Lung (tissue), 17 donors: ENCODE measurements at places on chromosomes 12 and 14.

- DNase-seq = no peak
Observed at GRCh38 chr12:105960319-105961083, 178.3 kb downstream of the NUAK1 start.

DNA sequence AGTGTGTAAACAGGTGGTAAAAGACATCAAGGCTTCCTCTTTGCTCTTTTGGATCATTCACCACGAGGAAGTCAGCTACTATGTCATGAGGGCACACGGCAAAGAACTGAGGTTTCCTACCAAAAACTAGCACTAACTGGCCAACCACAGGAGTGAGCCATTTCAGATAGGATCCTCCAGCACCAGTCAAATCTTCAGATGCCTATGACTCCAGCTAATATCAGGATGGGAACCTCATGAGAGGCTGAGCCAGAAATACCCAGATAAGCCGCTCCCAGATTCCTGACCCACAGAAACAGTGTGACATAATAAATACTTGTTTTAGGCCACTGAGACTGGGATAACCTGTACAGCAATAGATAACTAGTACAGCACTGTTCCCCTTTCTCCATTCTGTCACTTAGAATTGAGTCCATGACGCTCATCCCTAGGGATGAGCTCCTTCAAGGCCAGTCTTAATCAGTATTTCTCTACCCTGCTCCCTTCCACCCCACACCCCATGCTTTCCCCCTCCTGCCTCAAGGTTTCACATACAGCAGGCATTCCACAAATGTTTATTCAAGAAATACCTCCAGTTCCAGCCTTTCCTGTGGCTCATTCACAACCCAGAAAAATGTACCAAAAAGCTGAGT is 68.4 kb downstream of the PPM1H start:
- peak; percentile 51 for DNase-seq

GRCh38 chr14:64701660-64702059 is 2.6 kb upstream of the PLEKHG3 start:
- DNase-seq = no peak

GRCh38 chr12:127025545-127025944 is 1241.4 kb upstream of the TMEM132C start:
- no peak for DNase-seq

- DNase-seq = no peak
Observed at GRCh38 chr14:104294628-104294982, 156.2 kb downstream of the KIF26A start.

- no peak for DNase-seq
Observed at GRCh38 chr14:70133461-70133860, 55.3 kb downstream of the SLC8A3 start.

DNA sequence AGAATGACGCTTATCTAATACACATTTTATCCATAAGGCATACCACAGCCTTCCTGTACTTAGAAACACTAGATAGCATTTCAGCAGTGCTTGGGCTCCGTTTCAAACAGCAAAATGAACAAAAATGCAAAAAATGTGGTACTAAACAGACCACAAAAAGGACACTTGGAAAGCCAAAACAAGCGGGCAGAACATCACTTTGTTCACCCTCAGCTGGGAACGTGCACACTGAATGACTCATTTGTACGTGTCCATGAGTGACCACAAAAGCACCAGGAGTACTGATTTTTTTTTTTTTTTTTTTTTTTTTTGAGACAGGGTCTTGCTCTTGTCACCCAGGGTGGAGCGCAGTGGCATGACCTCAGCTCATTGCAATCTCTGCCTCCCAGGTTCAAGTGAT is 8.9 kb upstream of the FOXN3 start:
- DNase-seq = no peak

DNA sequence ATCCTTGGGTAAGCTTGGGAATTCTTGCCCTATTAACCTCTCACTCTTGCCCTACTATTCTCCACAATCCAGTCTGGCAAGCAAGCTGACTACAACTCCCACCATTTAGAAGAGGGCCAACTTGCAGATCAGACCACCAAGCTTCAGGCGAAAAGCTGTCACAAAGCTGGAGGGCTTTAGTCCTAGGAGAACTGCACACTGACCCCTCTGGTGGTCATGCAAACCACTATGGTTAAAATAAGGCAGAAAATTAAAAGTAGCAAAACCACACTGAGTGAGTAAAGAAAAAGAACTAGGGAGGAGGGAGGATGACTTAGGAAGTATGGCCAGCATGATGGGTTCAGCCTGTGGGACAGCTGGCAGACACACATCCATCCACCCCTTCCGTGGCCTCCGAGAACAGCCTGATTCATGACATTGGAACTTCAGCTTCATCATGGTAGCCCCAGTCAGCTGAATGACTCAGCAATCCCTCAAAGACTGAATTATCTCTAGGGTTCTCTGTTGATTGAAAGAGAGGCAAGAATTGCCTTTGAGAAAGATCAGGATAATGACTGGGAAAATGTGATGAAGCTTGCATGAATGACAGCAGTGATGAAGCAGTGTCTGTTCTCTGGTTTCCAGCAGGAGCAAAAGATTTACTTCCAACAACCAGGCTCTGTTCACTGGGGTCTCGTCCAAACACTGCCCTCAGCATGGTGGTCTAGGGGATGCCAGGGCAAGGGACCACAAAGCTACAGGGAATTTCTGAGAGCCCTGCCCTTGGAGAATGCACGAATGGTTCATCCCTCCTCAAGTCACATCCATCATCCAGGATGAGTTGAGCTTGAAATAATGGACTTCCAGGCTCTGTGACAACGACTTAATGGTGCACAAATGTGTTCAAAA is 24.4 kb downstream of the PITPNM2 start:
- no peak for DNase-seq

DNA sequence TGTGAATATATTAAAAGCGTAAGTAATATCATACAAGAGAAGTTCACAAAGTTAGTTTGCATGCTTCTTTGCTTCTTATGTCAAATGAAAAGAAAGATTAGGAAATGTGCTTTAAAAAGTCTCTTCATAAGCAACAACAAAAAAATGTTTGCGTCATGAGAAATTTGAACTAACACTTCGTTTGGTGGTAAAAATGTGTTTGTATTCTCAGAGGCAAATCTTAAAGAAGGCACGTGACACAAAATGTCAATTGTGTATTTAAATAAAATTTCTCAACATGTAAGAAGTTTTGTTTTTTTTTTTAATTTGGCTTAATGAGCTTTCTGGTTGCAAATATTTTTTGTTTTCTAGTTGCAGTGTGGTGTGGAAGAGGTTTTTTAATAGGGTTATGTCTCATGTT is 93.8 kb downstream of the TMTC2 start:
- peak; percentile 68 for DNase-seq

GRCh38 chr14:96802963-96803362 is 5.8 kb downstream of the VRK1 start:
- DNase-seq = no peak

GRCh38 chr12:79288911-79289310 is 401.9 kb downstream of the PAWR start:
- DNase-seq = no peak

DNA sequence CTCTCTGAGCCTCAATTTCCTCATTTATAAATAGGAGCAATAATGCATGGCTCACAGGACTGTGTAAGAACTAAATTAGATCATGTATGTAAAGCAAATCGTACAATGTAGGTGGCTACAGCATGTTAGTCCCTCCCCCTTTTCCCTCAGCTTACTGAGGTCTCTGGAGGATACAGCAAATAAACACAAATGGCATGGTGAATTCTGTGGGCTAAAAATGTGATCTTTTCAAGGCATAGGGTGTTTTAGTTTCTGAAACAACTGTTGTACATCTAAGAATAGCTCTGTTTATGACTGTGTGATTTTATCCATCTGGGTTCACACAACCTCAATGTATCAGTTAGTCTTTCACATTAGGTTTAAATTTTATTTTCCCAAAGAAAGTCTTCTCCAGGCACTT is 121.2 kb upstream of the PLEKHG7 start:
- peak; percentile 40 for DNase-seq

DNA sequence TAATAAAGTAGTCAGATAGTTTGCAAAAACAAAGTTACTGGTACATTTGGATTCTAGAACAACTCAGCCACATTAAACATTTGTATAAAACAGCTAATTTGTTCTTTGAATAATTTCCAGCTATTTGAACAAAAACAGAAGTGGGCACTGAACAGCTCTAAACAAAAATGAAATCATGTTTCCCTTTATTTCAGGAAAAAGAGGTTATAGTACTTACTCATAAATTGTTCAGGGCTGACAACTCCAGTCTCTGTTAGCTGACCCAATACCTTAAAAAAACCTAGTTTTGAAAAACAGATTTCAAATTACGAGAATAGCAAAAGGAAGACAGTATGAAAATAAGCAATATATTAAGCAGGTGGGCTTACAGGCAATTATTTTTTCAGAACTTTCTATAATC is 8.2 kb downstream of the GNPNAT1 start:
- no peak for DNase-seq

DNA sequence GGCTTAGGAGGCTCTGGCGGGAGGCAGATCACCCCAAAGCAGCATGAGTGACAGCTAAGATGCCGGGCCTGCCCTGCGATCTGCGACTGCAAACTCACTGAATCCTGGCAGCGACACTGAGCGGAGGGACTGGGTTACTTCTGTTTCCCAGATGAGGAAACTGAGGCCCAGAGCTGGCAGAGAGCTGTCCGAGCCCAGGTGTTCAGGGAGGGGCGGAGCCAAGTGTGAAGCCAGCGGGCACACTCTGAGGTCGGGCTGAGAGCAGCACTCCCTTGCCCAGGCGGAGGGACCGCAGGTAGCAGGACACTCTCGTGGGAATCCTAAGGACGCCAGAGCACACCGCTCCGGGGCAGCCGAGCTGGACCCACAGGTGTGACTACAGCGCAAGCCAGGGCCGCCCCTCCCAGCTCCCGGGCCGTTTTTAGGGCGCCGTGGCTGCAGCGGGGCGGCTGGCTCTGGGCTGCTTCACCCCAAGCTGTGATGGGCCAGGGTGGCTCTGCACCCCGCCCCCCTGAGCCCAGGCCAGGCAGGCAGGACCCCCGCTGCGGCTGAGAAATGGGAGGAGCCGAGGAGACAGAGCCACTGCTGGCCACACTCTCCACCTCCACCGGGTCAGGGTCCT is 27.4 kb downstream of the MMP17 start:
- DNase-seq = no peak

- no peak for DNase-seq
Observed at GRCh38 chr12:131123817-131124216, 170.1 kb downstream of the ADGRD1 start.

GRCh38 chr14:62557416-62557815 is 487.8 kb downstream of the KCNH5 start:
- no peak for DNase-seq
